Skin of body (tissue), 3 donors: ENCODE measurements at places on chromosomes 2 and 18.
A peak's percentile ranks its signal among the peaks of the same experiment; 100 is the strongest.

GRCh38 chr2:14120376-14120775 is 512.1 kb upstream of the LRATD1 start:
- DNase-seq: no peak

DNA sequence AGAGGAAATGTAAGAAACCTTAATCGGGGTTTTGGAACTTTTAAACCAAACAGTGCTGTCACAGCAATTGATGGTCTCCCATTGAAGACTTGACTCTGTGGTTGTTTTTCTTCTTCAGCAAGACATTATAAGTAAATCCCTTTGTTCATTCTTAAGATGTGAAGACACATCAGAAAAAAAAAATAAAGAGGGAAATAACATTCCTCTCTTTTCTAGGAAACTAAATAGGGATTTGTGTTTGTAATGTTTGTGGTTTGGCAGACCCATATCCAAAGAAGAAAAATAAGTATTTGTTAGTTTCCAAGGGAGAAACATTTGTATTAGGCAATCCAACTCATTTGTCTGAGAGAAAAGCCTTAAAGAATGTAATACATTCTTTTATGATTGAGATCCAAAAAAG is 359.9 kb downstream of the DSC3 start:
- peak; percentile 32 for DNase-seq

DNA sequence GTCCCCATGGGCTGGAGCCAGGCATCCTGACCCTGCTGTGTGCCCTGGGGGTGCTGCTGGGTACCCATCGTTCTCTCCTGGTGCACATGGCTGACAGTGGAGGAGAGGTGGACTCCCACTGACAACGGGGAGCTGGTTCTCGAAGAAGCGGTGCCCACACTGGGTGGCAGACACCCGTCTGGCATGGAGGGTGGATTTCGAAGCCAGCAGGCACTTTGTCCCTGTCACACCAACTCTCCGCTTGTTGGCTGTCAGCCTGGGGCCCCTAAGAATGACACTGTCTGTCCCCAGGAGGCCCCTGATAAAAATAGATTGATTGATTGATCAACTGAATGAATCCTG is 55.4 kb downstream of the RTP5 start:
- no peak for DNase-seq

DNA sequence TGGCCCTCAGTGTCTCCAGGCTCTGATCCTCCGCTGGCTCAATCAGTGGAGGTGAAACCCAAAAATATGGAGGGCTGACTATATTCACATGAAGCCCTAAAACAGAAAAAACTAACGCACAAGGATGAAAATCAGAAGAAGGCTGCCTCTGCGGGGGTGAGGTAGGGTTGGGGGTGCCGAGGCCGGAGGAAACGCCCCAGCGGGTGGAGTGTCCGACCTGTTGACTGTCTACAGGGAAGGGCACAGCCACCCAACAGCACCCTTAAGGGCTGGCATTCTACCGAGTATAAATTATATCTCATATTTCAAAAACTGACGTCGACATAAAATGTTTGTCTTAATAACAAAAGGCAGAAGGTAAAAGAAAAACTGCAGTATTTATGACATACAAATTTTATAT is 223.5 kb downstream of the HDAC4 start:
- no peak for DNase-seq

GRCh38 chr18:9914334-9914583 is 443 bp downstream of the VAPA start:
- DNase-seq: no peak
